ENCODE measurements at places on chromosomes 5 and 9.

DNA sequence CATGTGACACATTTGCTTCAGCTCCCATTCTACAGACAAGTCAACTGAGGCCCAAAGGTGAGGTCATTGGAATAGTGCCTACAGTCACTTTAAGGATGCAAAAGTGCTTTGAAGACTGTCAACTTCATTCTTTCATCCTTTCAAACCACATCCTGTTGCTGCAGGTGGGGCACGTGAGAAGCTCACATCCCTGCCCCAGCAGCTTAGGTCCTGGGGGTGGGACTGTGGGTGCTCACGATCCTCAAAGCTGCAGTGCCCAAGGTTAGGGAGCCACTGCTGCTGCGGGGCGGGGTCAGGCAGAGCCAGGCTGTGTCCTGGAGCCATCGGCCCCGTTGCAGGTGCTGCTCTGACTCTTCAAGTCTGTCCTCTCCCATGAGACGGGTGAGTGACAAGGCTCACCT lies 57.9 kb upstream of the IER5L start:
- no peak for DNase-seq

DNA sequence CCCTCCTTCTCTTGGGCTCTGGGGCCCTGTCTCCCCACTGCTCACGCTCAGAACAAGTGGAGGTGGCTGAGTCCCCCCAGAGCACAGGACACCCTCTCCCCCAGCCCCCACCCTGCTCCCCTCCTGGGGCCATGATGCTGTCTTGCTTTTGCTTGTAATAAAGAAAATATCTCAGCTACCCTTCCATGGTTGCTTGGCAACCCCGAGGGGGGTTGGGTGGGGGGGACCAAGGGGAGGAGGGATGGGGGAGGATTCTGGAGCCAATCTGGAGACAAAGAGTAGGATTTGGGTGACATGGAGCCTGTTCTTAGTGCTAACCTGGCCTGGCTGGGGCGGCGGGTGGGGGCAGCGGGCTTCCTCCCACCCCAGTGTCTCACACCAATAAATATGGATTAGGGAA lies 16.1 kb upstream of the CERCAM start:
- no peak for DNase-seq

DNA sequence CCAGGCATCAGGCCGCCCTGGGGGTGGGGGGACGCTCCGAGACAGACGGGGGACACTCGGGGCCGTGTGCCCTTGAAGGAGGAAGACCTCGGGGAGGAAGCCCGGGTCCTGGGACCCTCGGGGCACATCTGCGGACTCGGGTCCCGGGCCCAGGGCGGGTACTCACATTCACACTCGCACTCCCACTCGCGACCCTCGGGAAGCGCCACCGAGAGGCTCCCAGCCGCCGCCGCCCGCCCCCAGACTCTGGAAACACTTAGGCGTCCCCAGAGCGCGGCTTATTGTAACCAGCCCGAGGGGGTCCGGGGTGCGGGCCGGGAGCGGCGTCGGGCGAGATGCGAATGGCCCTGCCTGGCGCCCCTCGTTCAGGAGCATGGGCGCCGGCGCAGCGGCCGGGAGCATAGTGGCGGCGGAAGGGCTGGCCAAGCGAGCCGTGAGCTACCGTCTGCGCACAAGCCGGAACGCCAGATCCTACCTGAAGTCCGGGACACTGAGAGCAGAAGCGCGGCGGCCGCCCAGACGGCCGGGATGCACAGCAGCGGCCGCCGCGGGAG lies 559 bp downstream of the ROR2 start:
- no peak for DNase-seq

- no peak for DNase-seq
These were observed 55.1 kb downstream of the KIAA1958 start for GRCh38 chr9:112541685-112542084.

- no peak for DNase-seq
These were observed 29.3 kb upstream of the MINAR2 start for GRCh38 chr5:129718471-129719090.

GRCh38 chr9:86749161-86749893 lies 198.0 kb downstream of the GAS1 start:
- no peak for DNase-seq

GRCh38 chr5:33975852-33976251 lies 8.6 kb downstream of the SLC45A2 start:
- DNase-seq: no peak

- no peak for DNase-seq
These were observed 30.0 kb upstream of the FGD3 start for GRCh38 chr9:92917176-92917800.

GRCh38 chr9:109314011-109314531 lies 6.8 kb downstream of the EPB41L4B start:
- DNase-seq: no peak

- DNase-seq: no peak
These were observed 20.6 kb downstream of the FAM240B start for GRCh38 chr9:38699337-38699736.

GRCh38 chr9:26231391-26231790 lies 553.1 kb upstream of the TUSC1 start:
- DNase-seq: no peak

GRCh38 chr5:31581498-31582099 lies 49.5 kb downstream of the C5orf22 start:
- DNase-seq: no peak

DNA sequence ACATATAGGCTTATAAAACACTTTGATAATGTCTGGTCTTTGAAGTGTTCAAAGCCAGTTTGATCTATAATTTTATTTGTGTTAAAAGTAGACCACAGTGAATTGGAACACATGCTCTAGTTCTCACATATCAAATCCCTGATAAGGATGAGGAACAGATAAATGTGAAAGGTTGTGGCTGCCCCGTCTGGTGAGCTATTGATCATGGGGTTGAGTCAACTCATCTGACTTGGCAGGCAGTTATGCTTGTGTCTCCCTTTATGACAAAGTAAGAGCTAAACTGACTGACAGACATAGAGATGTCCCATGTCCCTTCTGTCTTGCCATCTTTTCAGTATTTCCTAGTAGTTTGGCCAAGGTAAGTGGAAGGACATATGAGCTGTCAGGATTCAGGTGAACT lies 2.9 kb upstream of the ERMP1 start:
- DNase-seq: no peak

GRCh38 chr9:112135706-112136105 lies 39.4 kb downstream of the SUSD1 start:
- DNase-seq: no peak

DNA sequence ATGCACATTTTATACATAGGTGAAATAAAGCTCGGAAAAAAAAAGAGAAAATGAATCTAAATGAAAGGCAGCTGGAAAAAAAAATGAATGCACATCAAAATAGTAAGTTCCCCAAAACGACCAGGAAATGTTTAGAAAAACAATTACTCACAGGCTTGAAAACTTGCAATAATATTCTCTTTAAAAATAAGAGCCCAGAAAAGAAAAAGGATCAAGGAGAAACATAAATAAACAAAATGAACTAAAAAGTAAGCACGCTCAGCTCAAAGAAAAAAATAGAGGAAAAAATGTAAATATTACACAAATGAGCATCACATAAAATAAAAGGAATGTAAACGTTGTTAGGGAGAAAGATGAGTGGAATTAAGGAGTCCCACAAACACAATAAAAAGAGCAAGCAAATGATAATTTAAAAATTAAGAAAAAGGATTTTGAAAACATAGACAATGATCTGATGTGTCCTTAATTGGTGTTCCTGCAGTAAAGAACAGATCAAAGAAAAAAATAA lies 54.2 kb downstream of the SLC27A6 start:
- no peak for DNase-seq

DNA sequence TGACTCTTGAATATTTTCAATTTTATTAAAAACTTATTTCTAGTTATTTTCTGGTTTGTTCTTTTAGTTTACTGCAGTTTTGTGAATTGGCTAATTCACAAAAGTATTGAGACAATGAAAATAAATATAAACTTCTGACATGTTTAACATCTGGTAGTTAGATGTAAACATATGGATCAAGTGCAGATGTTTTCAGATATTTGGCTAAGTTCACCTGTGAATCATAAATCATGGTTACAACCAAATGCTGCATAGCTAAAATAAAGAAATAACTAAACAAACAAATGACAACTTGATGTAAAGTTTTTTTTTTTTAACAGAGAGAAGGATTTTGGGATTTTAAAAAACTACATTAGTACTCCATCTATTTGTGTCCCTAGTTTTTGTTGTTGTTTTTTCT lies 484.6 kb downstream of the SLCO4C1 start:
- DNase-seq: no peak

GRCh38 chr5:171678646-171679045 lies 107.0 kb upstream of the SMIM23 start:
- no peak for DNase-seq

DNA sequence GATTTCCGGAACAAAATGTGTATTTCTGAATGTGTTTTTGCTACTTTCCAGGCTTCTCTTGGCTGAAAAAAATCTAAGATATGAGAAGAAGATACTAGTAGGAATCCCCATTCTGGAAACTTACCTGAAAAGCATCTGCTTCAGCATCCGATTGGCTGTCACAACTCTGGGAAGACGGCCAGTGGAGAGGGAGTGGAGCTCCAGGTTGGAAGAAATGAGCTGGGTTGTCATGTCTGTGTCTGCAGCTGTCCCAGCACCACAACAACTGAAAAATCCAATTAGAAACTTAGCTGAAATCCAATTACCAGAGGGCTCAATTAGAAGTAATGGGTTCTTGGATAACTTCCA lies 3.0 kb downstream of the PSMB7 start:
- DNase-seq: no peak

DNA sequence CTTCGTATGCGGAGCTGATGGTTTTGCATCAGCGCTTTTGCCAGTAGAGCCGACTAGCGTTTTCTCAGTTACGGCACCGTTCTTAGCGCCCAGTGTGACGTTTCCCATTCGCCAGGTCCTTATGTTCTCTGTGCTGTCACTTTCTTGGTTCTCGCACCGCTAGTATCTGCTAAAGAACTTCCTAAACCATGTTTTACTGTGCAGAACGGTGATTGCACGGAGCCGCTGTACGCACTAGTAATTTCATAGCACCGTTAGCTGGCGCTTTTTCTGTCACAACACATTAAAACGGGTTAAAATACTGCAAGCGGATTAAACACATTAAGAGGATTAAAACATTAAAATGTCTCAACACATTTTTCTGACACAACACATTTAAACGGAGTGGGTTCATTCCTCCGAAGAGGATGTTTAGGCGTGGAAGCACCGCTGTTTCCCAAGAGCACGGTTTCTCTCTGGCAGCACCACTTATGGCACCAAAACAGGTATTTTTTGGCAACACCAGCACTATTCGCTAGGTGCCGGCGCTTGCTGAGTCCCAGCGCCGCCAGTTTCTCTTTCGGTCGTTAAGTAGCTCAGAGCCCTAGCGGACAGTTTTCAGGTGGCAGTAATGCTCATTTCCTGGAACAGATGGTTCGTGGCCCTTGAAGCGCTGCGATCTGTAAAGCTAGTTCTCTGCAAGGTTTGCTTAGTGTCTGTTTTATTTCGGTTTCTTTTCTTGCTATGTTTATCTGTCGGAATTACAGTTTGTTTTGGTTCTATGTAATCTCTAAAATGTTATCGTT lies 20.3 kb downstream of the ANXA2R start:
- DNase-seq: no peak

DNA sequence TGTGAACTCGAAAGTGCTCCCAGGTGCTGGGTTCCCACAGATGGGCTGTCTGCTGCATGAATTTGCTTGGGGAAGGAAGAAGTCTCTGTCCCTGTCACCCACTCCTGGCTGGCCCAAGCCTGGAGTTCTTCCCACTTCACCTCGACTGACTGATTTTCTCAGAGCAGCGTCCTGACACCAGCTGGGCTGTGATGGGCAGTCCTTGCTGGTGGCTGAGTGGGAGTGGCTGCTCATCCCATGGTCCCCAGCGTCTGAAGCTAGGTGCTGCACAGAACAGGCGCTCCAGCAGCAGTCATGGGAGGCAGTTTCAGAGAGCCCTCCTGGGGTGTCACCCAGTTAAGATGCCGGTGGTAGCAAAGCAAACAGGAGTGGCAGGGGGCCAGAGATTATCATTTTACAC lies 10.1 kb upstream of the NEURL1B start:
- peak; percentile 46 for DNase-seq

Measured in RWPE2 (cell line).